Mesothelial cell of epicardium (in vitro differentiated cells): ENCODE measurements at places on chromosomes 2 and 18. TPM values are rescaled to one million over a fixed set of nuclear protein-coding genes. Genes with fewer than 3 reads are reported as not detected.

GRCh38 chr2:25912851-25913695 is 34.8 kb upstream of the ASXL2 start:
- peaks cover 12% of the 10 kb centered on the region for H3K4me1 ChIP-seq
- H3K27me3 ChIP-seq = no peaks in the 10 kb centered on the region
- peak overlapping the region; percentile 69 for H3K27ac ChIP-seq
- no peak for DNase-seq
- no peaks in the 10 kb centered on the region for H3K36me3 ChIP-seq

GRCh38 chr2:120953066-120953756 is 217.5 kb downstream of the GLI2 start:
- DNase-seq = no peak
- peaks cover 18% of the 10 kb centered on the region for H3K36me3 ChIP-seq
- H3K4me1 ChIP-seq = no peaks in the 10 kb centered on the region
- H3K27me3 ChIP-seq = no peaks in the 10 kb centered on the region
- H3K4me3 ChIP-seq = no peak overlapping the region

GRCh38 chr2:204024906-204025475 is 88.4 kb downstream of the ICOS start:
- H3K27me3 ChIP-seq = no peaks in the 10 kb centered on the region
- peak overlapping the region; percentile 23 for H3K27ac ChIP-seq
- no peak for DNase-seq
- peaks cover 34% of the 10 kb centered on the region for H3K4me1 ChIP-seq
- H3K36me3 ChIP-seq = no peaks in the 10 kb centered on the region

- H3K36me3 ChIP-seq = no peaks in the 10 kb centered on the region
- H3K4me1 ChIP-seq = peaks cover 12% of the 10 kb centered on the region
- H3K27me3 ChIP-seq = peaks cover 6% of the 10 kb centered on the region
- H3K27ac ChIP-seq = no peak overlapping the region
Measured at GRCh38 chr2:45925026-45925425, 273.6 kb downstream of the PRKCE start.

GRCh38 chr2:176187899-176188773 is at the start of gene HOXD1:
HOXD1 (plus strand) TSS chr2:176188668; CDS start chr2:176188802, 134 bp downstream.
- H3K36me3 ChIP-seq = no peaks in the 10 kb centered on the region
- H3K27me3 ChIP-seq = peaks cover 94% of the 10 kb centered on the region
- H3K4me1 ChIP-seq = peaks cover 18% of the 10 kb centered on the region
- H3K27ac ChIP-seq = no peak within 1 kb of the TSS

DNA sequence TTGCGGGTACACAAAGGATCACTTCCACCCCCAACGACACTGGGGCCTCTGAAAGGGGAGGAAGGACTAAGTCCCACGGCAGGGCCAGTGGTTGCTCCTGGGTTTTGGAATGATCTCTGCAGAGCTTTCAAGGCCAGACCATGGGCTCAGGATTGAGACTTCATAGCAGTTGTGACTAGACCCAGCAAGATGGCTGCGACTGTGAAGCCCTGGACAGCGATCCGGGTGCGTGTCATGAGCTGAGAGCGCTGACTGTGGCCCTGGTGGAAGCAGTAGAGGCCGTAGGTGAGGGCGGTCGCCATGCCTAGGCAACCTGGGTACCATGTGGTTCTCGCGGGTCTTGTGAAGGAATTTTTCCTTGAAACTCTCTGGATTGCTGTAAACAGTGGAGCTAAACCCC is 27.3 kb downstream of the NCL start:
- H3K4me1 ChIP-seq = no peaks in the 10 kb centered on the region
- no peaks in the 10 kb centered on the region for H3K27me3 ChIP-seq
- no peak overlapping the region for H3K4me3 ChIP-seq
- H3K36me3 ChIP-seq = peaks cover 1% of the 10 kb centered on the region
- no peak for DNase-seq
- no peak overlapping the region for H3K27ac ChIP-seq

DNA sequence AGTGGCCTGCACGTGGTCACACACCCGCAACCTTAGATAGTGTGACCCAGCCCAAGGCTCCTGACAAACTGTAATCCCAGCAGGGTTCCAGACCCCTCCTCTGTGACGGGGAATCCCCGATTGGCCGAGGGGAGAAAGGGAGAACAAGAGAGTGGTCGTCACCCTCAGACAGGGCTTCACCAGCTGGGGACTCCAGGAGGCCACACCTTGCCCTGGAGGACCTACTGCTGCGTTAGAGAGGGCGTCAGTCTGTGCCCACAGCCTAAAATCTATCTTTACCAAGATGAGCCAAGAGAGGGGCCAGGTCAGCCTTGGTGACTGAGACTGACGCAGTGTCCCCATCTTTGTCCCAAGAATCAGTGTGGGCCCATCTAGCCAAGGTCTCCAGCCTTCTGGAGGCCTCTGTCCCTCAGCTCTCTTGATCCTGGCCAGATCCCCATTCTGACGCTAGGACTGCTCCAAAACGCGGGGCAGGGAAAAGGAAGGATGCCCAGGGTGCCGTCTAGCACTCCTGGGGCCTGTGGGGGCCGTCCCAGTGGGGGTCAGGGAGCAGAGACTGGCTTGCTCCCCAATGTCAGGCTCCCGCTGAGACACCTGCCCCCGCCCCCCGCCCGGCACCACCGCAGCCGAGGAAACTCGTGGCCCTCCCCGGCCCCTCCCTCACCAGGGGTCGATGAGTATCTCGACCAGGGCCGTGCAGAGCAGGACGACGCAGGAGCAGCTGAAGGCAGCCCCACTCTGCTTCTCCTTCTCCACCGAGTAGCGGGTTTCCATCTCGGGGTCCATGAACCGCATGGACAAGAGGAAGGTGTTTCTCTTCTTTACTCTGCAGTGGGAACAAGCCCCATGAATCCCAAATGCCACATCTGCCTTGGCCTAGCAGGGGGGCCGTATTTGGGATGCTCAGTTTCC is 40.9 kb downstream of the CENPO start:
- H3K4me3 ChIP-seq = no peak overlapping the region
- no peak for DNase-seq
- H3K27me3 ChIP-seq = no peaks in the 10 kb centered on the region
- H3K36me3 ChIP-seq = peaks cover 14% of the 10 kb centered on the region
- H3K27ac ChIP-seq = no peak overlapping the region

DNA sequence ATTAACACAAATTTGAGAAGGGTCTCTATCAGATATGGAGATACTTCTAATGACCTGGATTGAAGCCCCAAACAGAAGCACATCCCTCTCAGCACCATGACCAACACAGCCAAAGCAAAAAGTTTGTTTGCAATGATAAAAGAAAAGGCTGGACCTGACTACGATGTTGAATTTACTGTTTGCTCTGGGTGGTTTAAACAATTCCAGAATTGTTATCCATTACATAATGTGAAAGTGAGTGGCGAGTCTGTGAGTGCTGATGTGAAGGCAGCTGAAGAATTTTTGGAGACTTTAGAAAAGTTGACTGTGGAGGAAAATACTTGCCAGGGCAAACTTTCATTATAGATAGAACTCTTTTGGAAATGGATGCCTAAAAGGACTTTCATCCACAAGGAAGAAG is 17.4 kb upstream of the DLX2 start:
- H3K4me3 ChIP-seq = no peak overlapping the region
- H3K27ac ChIP-seq = no peak overlapping the region
- H3K27me3 ChIP-seq = peaks cover 9% of the 10 kb centered on the region
- DNase-seq = no peak
- H3K36me3 ChIP-seq = no peaks in the 10 kb centered on the region
- H3K4me1 ChIP-seq = peaks cover 3% of the 10 kb centered on the region

GRCh38 chr2:137921105-137921880 is 43.0 kb upstream of the HNMT start:
- H3K27ac ChIP-seq = no peak overlapping the region
- no peak for DNase-seq
- no peaks in the 10 kb centered on the region for H3K27me3 ChIP-seq
- H3K4me1 ChIP-seq = peaks cover 1% of the 10 kb centered on the region
- H3K36me3 ChIP-seq = no peaks in the 10 kb centered on the region

DNA sequence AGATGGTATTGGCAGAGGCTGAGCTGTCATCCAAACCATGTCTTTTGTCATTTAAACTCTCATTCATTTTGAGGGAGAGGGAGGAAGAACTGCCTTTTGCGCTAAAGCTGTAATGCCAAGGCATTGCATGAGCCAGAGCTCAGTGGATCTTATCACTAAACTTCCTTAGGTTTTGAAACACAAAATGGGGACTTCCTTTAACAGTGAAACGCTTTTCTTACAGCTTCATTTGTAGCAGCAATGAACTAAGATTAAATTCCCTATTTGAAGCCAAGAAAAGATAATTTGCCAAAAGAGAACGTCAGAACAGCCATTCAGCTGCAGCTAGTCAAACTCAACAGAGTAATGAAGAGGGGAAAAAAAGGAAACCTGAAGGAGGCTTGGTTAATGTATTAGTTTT is 143.5 kb upstream of the MMADHC start:
- H3K36me3 ChIP-seq = peaks cover 4% of the 10 kb centered on the region
- H3K4me1 ChIP-seq = peaks cover 79% of the 10 kb centered on the region
- H3K4me3 ChIP-seq = no peak overlapping the region
- peak overlapping the region; percentile 60 for H3K27ac ChIP-seq
- no peak for DNase-seq
- H3K27me3 ChIP-seq = no peaks in the 10 kb centered on the region

- H3K27me3 ChIP-seq = no peaks in the 10 kb centered on the region
- H3K36me3 ChIP-seq = no peaks in the 10 kb centered on the region
- H3K27ac ChIP-seq = no peak overlapping the region
Measured at GRCh38 chr2:111679202-111679601, 204.8 kb downstream of the ANAPC1 start.

DNA sequence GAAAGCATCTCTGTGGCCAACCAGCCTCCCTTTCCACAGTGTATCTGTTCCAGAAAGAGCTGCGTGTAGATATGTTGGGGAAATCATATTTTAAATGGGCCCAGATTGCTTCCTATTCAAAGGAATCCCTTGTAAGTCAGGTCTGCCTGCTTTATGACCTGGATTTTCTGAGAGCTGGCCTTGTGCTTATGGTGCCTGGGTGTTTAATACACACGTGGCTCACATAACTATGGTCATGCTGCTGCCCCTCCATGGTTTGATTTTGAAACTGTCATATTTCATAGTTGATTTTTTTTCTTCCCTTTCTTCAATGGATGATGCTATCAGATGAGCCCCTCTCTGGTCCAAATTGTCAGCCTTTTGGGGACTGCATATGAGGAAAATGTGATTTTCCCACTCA is 111.5 kb upstream of the CNGA3 start:
- H3K27ac ChIP-seq = no peak overlapping the region
- H3K36me3 ChIP-seq = no peaks in the 10 kb centered on the region
- DNase-seq = no peak
- H3K27me3 ChIP-seq = no peaks in the 10 kb centered on the region
- H3K4me3 ChIP-seq = no peak overlapping the region
- no peaks in the 10 kb centered on the region for H3K4me1 ChIP-seq

- no peak overlapping the region for H3K4me3 ChIP-seq
- no peaks in the 10 kb centered on the region for H3K27me3 ChIP-seq
- peaks cover 12% of the 10 kb centered on the region for H3K4me1 ChIP-seq
- H3K27ac ChIP-seq = no peak overlapping the region
Measured at GRCh38 chr2:49416252-49416651, 261.9 kb upstream of the FSHR start.

GRCh38 chr2:170191166-170191866 is 13.4 kb downstream of the MYO3B start:
- H3K27ac ChIP-seq = no peak overlapping the region
- DNase-seq = no peak
- H3K4me1 ChIP-seq = no peaks in the 10 kb centered on the region
- H3K36me3 ChIP-seq = peaks cover 34% of the 10 kb centered on the region

GRCh38 chr2:234828382-234829073 is 123.3 kb upstream of the SH3BP4 start:
- DNase-seq = no peak
- no peaks in the 10 kb centered on the region for H3K36me3 ChIP-seq
- H3K27me3 ChIP-seq = no peaks in the 10 kb centered on the region
- H3K4me1 ChIP-seq = peaks cover 3% of the 10 kb centered on the region

DNA sequence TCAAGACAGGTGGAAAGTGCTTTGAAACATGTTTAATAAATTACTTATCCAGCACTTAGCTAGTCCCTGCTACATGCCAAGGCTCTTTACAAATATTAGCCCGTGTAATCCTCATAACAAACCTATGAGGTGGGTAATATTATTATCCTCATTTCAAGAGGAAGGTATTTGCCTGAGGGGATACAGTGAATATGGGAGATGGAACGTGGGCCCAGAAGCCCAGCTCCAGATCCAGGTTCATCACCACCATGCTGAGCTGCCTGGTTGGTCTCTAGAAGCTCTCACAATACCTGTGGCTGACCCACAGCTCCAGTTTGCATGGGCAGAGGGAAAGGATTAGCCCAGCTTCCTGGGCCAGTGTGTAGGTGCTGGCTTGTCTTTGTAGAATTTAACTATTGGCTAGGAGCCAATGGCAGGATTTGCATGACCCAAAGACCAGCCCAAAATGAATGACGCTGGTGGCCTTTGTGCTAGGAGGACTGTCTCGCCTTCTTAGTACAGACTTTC is 61.6 kb upstream of the ATP8B1 start:
- H3K27ac ChIP-seq = peak overlapping the region; percentile 60
- H3K36me3 ChIP-seq = no peaks in the 10 kb centered on the region
- DNase-seq = no peak
- peaks cover 8% of the 10 kb centered on the region for H3K4me1 ChIP-seq
- no peaks in the 10 kb centered on the region for H3K27me3 ChIP-seq
- no peak overlapping the region for H3K4me3 ChIP-seq

GRCh38 chr2:20592106-20593071 is 58.5 kb downstream of the HS1BP3 start:
- DNase-seq = no peak
- H3K27ac ChIP-seq = no peak overlapping the region
- no peaks in the 10 kb centered on the region for H3K27me3 ChIP-seq
- H3K4me3 ChIP-seq = no peak overlapping the region
- peaks cover 2% of the 10 kb centered on the region for H3K4me1 ChIP-seq

DNA sequence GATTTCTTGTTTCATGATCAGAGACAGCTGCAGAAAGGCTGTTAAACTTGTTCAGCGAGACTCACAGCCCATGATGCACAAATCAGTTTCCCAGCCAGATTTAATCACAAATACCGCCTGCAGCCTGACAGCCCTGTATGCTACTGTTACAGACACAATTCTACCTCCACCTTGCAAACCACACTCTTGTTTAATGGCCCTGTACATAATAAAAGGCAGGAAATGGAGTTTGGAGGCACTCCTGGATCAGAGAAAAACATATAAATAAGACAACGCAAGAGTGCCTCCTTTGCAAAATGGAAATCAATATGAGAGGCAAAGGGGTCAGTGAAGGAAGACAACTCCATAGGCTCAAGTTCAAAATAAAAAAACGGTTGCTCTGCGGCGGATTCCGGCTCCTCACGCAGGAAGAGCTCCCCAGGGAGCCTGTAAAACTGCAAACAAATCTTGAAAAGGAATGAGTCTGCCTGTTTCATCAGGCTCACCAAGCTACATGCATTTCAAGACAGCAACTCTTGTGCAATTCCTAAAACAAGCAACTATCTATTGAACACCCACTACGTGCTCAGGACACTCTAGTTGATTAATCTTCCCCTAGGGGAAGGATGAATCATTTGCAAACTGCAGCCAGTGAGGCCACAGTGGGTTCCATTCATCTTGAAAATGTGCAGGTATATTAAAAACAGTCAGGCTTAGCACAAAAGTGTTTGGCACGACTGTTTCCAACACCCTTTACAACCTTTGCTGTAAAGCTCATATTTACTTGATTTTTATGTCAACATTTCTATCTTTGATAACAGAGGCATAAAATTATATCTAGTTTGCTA is 37.5 kb downstream of the TBC1D8 start:
- H3K4me1 ChIP-seq = peaks cover 49% of the 10 kb centered on the region
- no peaks in the 10 kb centered on the region for H3K36me3 ChIP-seq
- H3K27me3 ChIP-seq = no peaks in the 10 kb centered on the region

Gene LRP2
- total RNA-seq = 52.1 to 54.3 TPM (median 54.2 TPM) in 3 replicates

Gene NYAP2
- not detected in 3 replicates for total RNA-seq

Gene PRR30
- total RNA-seq = not detected in 3 replicates

Gene SLC9A4
- total RNA-seq = 0.07 to 0.11 TPM (median 0.11 TPM) in 3 replicates

Gene CYP27C1
- 4.0 to 4.5 TPM (median 4.1 TPM) in 3 replicates for total RNA-seq

Gene CD226
- 0.31 to 0.84 TPM (median 0.63 TPM) in 3 replicates for total RNA-seq

Gene CLEC4F
- not detected in 3 replicates for total RNA-seq

Gene FBXO41
- total RNA-seq = 7.6 to 8.1 TPM (median 7.8 TPM) in 3 replicates
